ENCODE measurements at places on chromosomes 11 and 22.

GRCh38 chr11:62832336-62833234, at the start of gene TEX54:
Gene TEX54, minus strand, starts transcription at chr11:62832841.
- DNase-seq = no peak

DNA sequence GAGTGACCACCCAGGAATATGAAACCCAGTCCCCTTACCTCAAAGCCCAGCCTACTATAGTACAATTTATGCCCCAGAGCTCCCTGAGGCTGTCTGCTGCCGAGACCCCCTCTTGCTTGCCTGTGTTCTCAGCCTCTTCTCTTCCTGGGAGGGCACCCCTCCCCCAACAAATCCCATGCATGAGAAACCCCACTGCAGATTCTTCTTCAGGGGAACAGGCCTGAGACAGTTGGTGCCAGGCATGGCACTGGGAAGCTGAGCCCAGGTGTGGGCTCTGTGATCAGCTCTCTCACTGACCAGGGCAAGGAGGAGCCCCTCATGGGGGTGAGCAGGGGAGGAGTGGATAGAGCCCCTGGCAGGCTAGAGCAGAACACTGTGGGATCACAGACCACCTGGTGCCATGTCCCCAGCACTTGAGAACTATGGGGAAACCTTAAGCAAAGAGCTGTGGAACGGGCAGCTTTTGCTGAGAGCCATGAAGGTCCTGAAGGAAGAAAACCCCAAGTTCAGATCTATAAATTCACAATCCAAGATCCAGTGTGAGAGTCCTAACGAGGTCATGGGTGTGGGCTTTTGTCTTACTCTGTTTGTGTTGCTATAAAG, 46.5 kb upstream of the TH start:
- DNase-seq = no peak

DNA sequence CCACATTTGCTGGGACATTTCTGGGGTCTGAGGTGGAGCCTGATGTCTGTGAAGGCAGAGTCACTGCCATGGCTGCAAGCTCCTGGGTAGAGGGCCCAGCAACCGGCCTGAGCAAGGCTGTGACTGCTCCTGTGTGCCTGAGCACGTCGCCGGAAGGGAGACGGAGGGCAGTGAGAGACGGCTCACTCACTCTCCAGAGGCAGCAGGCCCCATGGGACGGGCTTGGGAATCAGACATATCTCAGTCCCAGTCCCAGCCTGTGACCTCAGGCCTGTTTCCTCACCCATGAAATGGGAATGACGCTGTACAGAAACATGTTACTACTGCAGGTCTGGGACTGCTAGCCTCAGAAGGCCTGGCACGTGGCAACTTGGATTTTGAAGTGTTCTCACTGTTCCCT, 36.4 kb upstream of the RASL10A start:
- no peak for DNase-seq

DNA sequence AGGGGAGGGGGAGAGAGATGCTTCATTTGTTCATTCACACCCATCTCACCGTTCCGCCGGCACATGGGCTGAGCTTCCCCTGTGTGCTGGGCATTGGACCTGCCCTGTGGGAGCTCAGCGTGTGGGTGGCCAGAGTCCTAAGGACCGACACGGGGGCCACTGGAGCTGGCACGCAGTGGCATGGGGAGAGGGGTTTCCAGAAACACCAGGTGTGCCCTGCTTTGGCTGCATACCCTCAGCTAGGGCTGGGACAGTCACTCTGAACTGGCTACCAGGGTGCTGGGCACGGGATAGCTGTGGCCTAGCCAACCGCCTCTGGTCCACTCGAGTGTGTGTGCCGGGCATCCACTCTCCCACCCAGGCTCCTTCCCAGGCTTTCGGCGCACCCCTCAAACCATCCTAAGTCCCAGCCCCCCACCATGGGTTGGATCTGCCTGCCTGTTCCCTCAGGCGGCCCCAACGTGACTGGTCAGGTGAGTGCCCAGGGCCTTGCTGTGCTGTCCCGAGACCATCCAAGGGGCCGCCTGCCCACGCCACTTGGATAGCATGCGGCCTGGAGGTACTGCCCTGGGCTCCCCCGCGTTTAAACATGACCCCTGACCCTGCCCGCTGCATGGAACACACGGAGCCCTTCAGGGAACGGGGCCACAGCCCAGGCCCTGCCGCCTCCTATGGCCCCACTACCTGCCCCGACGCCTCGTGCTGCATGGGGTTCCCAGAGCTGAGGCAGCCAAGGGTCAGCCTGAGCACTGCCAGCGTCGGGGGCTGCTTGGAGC, 51.6 kb upstream of the LINC01488 start:
- no peak for DNase-seq

DNA sequence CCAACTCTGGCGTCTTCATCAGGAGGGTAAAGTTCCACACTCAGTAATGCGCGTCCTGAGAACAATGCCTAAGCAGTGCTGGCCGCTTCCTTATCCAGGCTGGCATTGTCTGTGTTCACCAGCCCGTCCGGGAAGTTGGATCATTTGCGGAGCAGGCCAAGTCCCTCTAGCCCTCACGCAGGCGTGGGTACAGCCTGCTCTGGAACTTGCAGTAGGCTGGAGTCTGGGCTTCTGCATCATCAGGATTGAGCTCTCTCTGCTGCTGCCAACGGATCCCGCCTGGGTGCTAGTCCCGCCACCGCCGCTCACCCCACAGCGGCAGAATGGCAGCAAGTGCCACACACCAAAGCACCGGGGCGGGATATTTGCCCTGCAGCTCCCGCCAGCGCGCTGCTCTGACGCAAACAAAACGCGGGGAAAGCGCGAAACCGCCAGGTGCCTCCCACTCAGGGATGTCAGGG, 29.0 kb downstream of the GLYATL1 start:
- DNase-seq = no peak

DNA sequence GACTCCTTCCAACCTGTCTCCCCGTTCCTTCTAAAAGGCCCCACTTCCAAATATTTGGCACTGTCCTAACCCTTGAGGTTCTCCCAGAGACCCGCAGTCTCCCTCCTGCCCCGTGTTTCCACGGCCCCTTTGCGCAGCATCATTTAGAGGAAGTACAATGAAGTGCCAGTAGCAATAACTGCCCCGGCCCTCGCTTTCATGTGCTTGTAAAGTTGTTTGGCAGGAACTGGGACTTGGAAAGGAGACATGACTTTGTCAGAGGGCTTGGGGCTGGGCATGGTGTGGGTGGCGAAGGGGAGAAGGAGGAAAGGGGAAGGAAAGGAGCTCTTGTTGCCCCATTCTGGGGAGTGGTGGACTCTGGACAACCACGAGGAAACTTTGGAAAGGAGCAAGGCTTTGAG, 2.6 kb downstream of the CD44 start:
- no peak for DNase-seq

- no peak for DNase-seq
These were observed 8.0 kb downstream of the PVALB start for GRCh38 chr22:36808721-36809344.

GRCh38 chr22:19431649-19432132, at the start of gene HIRA:
Gene HIRA, minus strand, starts transcription at chr22:19431733. Its CDS starts 257 bp downstream, at chr22:19431476.
- DNase-seq = peak; percentile 71

DNA sequence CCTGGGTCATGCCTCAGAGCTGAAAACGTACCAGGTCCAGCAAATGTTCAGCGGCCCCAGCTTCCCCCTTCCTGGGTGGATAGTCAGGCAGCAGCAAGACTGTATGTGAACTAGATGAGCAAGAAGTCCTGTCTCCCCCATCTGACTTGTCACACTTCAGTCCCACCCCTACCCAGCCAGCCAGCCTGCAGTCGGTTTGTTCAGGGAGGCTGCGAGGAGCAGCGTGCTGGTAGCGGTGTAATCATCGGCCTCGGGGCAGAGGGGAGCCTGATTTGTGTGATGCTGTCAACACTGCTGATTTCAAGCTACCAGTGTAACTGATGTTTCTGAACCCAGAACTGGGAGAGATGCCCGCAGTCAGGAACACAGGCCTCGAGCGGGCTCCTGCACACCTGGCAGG, 9.6 kb downstream of the TMEM258 start:
- DNase-seq = no peak

DNA sequence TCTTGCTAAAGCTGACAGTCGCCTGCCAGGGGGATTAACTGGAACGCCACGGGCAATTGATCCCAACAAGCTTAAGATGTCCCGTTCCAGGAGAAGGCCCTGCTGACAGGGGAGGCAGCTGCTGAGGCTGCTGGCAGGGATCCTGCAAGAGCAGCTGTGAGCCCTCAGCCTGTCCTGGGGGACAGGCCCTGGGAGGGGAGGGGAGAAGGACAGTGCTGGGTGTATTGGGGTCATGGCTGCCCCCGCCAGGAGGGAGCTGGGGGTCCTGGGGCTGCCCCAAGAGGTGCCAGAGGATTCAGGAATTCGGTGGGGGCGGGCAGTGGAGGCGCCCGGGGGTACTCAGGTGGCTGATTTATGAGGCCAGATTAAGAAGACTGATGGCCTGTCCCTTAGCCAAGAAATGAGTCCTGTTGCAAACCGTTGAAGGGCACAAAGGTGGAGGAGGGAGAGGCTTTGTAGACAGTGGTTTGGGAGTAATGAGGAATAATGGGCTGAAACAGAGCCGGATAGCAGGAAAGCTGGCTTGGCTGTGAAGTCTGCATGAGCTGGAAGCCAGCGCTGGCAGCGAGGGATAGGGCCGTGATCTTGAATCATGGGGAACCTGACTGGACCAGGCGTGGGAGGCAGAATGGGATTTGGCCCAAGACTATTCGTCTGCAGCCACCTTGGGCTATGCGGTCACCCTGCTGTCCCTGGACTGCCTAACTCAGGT, 133.5 kb downstream of the CACNA1I start:
- DNase-seq = no peak

DNA sequence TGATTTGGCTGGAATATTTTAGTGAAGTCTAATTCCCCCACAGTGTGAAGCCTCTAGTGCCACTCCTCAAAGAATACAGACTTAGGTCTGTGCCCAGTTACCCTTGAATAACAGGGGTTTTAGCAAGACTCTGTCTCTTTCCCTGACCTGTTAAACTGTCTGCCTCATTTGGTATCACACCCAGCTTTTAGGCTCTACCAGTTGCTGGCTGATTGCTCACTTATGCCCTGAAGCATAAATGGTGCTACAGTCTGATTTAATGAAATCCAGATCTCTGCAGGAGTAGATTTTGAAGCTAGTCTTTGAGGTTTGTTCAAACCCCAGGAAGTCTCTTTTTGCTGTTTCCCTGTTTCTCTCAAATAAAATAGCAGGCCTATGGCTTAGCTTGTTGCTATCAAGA, 45.2 kb upstream of the LIPT2 start:
- no peak for DNase-seq

- DNase-seq = no peak
These were observed 464.0 kb downstream of the BRD1 start for GRCh38 chr22:49363526-49364230.

DNA sequence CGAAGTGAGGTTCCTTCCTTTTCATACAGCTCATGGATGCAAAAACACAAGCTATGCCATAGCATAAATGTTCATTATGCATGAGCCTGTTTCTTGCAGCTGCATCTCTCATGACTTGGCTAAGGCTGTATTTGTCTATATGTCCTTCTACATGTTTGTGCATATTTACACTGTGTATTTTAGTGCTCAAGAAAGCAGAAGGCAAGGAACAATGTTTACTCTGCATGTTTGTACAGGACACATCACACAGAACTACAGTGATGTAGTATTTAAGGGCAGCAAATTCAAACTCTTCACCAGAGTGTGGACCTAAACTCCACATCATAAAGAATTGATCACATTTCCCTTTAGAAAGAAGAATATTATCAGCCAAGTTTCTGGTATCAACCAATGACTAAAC, 170.3 kb downstream of the CADM1 start:
- DNase-seq = no peak

DNA sequence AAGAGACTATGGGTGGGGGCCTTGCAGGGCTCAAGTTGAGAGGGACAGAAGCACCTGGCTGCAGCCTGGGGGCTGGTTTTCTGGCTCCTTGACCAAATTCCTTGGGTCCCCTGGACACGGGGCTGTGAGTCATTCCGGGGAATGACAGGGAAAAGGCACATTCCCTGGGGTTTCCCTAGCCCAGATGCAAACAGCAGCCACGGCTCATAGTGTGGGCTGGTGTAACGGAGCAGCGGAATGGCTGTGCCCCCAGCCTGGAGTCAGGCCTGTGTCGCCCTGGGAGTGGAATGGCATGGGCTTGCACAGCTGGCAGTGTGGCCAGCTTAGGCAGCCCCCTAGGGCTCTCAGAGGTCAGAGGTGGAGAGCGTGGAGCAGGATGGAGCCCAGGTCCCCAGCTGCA, 77.6 kb upstream of the KCNQ1OT1 start:
- DNase-seq = no peak

GRCh38 chr22:38655519-38656255, 505 bp downstream of the FAM227A start:
- DNase-seq = no peak
